Mesangial cell (primary cell): ENCODE measurements at places on chromosomes 2 and 18. TPM values are rescaled to one million over a fixed set of nuclear protein-coding genes. Genes with fewer than 3 reads are reported as not detected.

The PKDCC gene
- total RNA-seq, result 23.6 and 34.2 TPM in 2 replicates

The CD8A gene
- total RNA-seq, result not detected in 2 replicates

The DAPL1 gene
- 5.3 TPM in 1 of 2 replicates, not detected in the other for total RNA-seq

The CRYBA2 gene
- not detected in 2 replicates for total RNA-seq

The GULP1 gene
- total RNA-seq, result 44.2 and 54.9 TPM in 2 replicates

The UCN gene
- 0.65 and 0.76 TPM in 2 replicates for total RNA-seq

The CHRNG gene
- not detected in 2 replicates for total RNA-seq

The MOGAT1 gene
- not detected in 2 replicates for total RNA-seq

The SAG gene
- not detected in 2 replicates for total RNA-seq

The SERPINB5 gene
- total RNA-seq, result 0.13 TPM in 1 of 2 replicates, not detected in the other

The FAM110C gene
- 0.33 and 2.9 TPM in 2 replicates for total RNA-seq

The POTEI gene
- total RNA-seq, result not detected in 2 replicates

The FAP gene
- total RNA-seq, result 7.3 and 25.0 TPM in 2 replicates

The KCNJ13 gene
- total RNA-seq, result 0.13 TPM in 1 of 2 replicates, not detected in the other

The GDF7 gene
- not detected in 2 replicates for total RNA-seq

The MAP4K4 gene
- 61.2 and 77.7 TPM in 2 replicates for total RNA-seq

The RAB17 gene
- 0.63 TPM in 1 of 2 replicates, not detected in the other for total RNA-seq

The DPYSL5 gene
- 0.16 TPM in 1 of 2 replicates, not detected in the other for total RNA-seq

The SCYGR4 gene
- not detected in 2 replicates for total RNA-seq

The DPP4 gene
- 7.7 and 42.3 TPM in 2 replicates for total RNA-seq

The SKOR2 gene
- total RNA-seq, result not detected in 2 replicates

The MSH6 gene
- total RNA-seq, result 23.7 and 44.0 TPM in 2 replicates

The MC5R gene
- total RNA-seq, result not detected in 2 replicates

The EML6 gene
- total RNA-seq, result 0.16 and 5.5 TPM in 2 replicates

The ALLC gene
- total RNA-seq, result not detected in 2 replicates

The DYNAP gene
- total RNA-seq, result not detected in 2 replicates

The IL36B gene
- total RNA-seq, result not detected in 2 replicates

The OSBPL1A gene
- 13.9 and 19.6 TPM in 2 replicates for total RNA-seq

The CDCA7 gene
- total RNA-seq, result 7.4 and 30.6 TPM in 2 replicates

The GKN1 gene
- total RNA-seq, result not detected in 2 replicates

The CXCR1 gene
- total RNA-seq, result not detected in 2 replicates

The TEKT4 gene
- not detected in 2 replicates for total RNA-seq

The MAPRE3 gene
- total RNA-seq, result 1.3 and 2.0 TPM in 2 replicates

The RNF125 gene
- total RNA-seq, result 0.33 and 1.8 TPM in 2 replicates

The TWIST2 gene
- total RNA-seq, result 6.3 and 12.7 TPM in 2 replicates

The MROH2A gene
- not detected in 2 replicates for total RNA-seq

The B3GNT7 gene
- total RNA-seq, result 7.0 and 9.9 TPM in 2 replicates

The SP140L gene
- 3.4 and 4.7 TPM in 2 replicates for total RNA-seq

The RAB6C gene
- not detected in 2 replicates for total RNA-seq

The DNAJC5G gene
- total RNA-seq, result not detected in 2 replicates

The COL6A3 gene
- total RNA-seq, result 209 and 496 TPM in 2 replicates

The UNC80 gene
- total RNA-seq, result not detected in 2 replicates

The SERPINB10 gene
- not detected in 2 replicates for total RNA-seq

The TMEM163 gene
- total RNA-seq, result 1.0 and 1.1 TPM in 2 replicates

The LHCGR gene
- not detected in 2 replicates for total RNA-seq

The NT5C1B gene
- not detected in 2 replicates for total RNA-seq

The HOXD12 gene
- not detected in 2 replicates for total RNA-seq

The ZSWIM2 gene
- not detected in 2 replicates for total RNA-seq

The ICA1L gene
- 2.3 and 3.7 TPM in 2 replicates for total RNA-seq

The SLC23A3 gene
- total RNA-seq, result under 0.01 and 0.25 TPM in 2 replicates
